NCI-H2081 (cell line): ENCODE measurements at places on chromosomes 1 and 21.

DNA sequence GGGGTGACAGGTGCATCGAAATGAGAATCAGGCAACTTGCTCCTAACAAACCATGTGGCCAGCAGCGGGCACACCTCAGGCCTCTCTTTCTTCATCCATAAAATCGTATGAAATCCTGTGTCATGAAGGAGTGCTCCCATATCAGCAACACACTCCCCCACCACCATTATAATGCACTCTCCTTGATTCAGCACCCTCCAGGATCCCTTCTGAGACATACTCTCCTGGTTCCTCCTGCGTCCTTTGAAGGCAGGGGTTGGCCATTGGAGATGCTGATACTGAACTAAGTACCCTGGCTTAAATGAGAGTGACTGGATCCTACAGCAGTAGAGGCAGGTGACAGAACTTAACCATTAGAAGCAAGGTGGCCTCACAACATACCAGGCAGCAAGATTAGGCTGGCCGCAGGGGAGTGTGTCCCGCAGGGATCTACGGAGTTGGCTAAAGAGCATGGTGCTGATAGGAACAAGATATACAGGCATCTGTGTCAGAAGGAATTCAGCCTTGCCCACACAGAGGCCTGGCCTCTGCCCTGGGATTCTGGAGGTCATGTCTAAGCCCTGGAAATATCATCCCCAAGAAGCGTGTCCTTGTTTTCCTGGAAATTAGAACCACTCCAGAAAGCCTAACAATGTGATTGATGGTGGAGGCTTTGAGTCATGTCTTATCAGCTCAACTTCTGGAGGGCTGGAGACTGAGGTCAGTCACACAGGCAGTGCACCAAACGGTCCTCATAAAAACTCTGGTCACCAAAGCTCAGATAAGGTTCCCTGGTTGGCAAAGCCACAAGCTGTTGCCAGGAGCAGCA, 16.8 kb downstream of the S100A7A start:
- DNase-seq: no peak

- no peak for DNase-seq
Observed at GRCh38 chr1:165512816-165513215, 31.0 kb upstream of the LRRC52 start.

GRCh38 chr1:99675292-99675691, 29.4 kb downstream of the PALMD start:
- no peak for DNase-seq

GRCh38 chr1:77668924-77669449, 13.5 kb downstream of the ZZZ3 start:
- no peak for DNase-seq

- peak; percentile 94 for DNase-seq
Observed at GRCh38 chr1:50348449-50349241, 74.6 kb downstream of the DMRTA2 start.

GRCh38 chr1:207941665-207942064, 30.7 kb upstream of the CD34 start:
- DNase-seq: peak; percentile 17

GRCh38 chr1:72635719-72636118, 353.4 kb upstream of the NEGR1 start:
- peak; percentile 58 for DNase-seq

- DNase-seq: no peak
Observed at GRCh38 chr21:45994759-45995685, 13.5 kb downstream of the COL6A1 start.

GRCh38 chr1:85850238-85850637, 142.0 kb upstream of the ZNHIT6 start:
- DNase-seq: peak; percentile 2

GRCh38 chr1:24899581-24900485, 30.2 kb downstream of the RUNX3 start:
- no peak for DNase-seq

- no peak for DNase-seq
Observed at GRCh38 chr1:244314921-244315559, 136.7 kb downstream of the ADSS2 start.

- no peak for DNase-seq
Observed at GRCh38 chr1:1110561-1110971, 5.3 kb downstream of the C1orf159 start.

- DNase-seq: no peak
Observed at GRCh38 chr1:19664453-19665185, at the start of gene HTR6. Gene HTR6, plus strand, starts transcription at chr1:19664875. Its CDS starts 879 bp downstream, at chr1:19665754.

- no peak for DNase-seq
Observed at GRCh38 chr1:29145739-29146437, 22.2 kb upstream of the TMEM200B start.

DNA sequence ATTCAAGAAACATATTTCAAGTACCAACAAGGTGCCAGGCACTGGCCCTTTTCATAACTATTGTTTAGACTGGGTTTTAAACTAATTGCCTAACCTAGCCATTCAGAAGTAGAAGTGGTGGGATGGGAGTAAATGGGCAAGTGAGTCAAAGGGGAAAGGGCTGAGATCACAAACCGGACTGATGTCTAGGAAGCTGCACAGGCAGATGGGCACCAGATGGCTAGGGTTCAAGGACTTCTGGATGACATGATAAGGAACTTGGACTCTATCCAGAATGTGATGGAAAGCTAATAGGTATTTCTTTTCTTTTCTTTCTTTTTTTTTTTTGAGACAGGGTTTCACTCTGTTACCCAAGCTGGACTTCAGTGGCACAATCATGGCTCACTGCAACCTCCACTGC, 46.6 kb downstream of the LYST start:
- no peak for DNase-seq

DNA sequence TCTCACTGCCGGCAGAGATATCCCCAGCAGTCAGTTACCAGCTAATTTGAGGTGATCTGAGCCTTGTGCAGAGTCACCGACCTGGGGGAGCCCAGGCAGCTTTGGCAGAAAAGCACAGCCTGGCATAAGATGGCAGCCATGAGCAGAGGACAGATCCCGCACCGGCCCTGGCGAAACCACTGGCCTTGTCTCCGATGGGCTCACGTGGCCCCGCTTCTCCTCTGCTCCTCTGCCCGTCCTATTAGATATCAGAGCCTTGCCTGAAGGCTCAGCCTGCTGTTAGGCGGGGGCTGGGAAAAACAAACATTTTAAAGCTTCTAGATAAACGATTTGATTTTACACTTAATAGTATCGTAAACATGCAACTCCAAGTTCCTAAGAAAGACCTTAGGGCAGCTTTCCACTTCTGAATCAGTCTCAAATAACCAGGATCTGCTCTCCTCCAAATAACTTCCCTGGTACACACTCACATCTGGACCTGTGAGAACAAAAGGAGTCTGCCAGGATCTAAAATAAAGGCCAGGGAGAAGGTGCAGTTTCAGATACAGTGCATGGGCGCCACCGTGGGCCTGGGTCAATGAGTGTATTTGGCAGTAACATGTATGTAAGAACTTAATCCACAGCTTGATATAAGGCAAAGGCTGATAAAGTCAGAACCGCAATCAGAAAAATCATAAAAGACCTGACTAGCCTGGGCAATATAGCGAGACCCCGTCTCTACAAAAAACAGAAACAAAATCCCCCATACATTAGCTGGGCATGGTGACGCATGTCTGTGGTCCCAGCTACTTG, 10.0 kb downstream of the EDARADD start:
- no peak for DNase-seq

GRCh38 chr1:9761855-9762254, 61.9 kb downstream of the CLSTN1 start:
- DNase-seq: no peak

DNA sequence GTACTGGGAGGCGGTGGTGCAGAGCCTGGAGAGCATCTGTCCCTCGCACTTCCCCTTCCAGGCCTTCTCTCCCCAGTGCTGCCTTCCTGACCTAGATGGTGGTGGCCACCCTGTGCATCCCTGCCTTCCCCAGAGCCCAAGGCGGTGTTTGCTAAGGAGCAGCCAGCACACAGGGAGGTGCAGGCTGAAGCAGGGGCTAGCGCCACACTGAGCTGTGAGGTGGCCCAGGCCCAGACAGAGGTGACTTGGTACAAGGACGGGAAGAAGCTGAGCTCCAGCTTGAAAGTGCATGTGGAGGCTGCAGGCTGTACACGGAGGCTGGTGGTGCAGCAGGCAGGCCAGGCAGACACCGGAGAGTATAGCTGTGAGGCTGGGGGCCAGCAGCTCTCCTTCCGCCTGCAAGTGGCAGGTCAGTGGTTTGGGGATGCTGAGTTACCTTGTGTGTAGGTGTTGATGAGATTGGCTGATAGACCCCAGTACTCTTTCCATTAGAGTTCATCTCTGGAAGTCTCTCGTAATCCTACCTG, 51.6 kb downstream of the OBSCN start:
- no peak for DNase-seq

- DNase-seq: no peak
Observed at GRCh38 chr1:59040486-59040885, 256.4 kb upstream of the FGGY start.

DNA sequence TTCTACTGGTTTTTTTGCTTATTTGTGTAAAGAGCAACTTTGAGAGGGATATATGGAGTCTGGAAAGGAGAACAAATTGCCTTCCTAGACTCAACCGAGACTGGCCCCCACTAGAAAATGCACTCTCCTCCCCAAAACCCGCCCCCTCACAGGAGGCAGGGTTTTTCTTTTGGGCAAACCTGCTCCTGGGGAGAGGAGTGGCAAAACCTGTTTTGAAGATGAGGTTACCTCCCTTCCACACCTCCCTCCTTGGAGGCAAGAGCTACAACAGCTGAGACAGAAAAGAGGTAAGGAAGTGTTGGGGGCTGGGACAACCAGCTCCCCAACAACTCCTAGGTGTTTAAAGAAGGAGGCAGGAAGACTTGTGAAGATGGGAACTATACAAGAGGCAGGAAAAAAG, at the start of gene BNIPL:
Gene BNIPL, plus strand, starts transcription at position 231 of the 400 bp plus-strand sequence. Its CDS starts 140 bp downstream, at position 371.
- DNase-seq: no peak

GRCh38 chr1:204241050-204241449, 27.3 kb upstream of the GOLT1A start:
- DNase-seq: no peak

DNA sequence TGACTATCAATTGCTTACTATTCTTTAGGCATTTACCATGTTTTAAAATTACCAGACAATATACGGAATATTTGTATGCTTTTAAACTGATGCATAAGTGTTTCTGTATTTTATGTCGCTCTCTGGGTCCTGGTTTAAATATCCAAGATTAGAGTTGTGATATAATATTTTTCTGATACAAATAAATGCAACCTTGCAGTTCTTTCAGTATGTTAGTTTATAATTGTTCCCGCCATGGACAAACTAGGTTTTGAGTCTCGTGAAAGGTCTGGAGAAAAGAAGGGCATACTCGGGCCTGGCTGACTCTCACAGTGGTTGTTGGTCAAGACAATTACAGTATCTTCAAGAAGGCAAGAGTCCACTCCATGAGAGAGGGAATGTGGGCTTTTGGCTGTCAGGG, 72.6 kb upstream of the AJAP1 start:
- no peak for DNase-seq

DNA sequence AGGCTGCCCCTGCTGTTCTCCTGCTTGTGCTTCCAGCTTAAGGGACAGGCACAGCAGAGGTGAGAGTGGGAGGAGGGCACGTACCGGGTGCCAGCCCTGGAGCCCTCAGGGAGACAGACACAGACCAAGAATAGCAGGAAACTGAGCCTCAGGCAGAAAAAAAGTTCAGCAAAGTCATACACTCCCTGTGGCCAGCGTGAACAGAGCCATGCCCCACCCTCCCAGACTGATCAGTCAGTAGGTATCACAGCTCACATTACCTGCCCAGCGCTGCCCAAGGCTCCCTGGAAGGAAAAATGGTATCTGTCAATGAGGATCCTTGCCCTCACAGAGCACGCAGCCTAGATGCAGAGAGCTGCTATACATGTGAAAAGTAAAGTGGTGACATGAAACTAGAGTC, 1.3 kb downstream of the UBL4B start:
- no peak for DNase-seq

DNA sequence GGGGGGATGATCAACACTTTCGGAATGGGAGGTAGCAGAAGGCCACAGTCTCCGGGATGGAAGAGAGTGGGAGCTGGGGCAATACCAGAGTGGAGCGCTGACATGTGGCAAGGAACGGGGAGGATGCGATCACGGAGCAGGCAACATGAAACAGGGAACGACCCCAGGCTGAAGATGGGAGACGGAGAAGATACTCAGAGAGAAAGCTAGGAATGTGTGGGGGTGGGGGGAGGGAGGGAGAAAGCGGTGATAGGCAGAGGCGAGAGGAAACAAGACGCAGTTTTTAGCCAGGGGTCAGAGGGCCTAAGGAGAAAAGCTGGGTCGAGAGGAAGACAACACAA, 577 bp downstream of the RAB3GAP2 start:
- DNase-seq: peak; percentile 33

- no peak for DNase-seq
Observed at GRCh38 chr1:78121710-78122109, 75.9 kb downstream of the GIPC2 start.

DNA sequence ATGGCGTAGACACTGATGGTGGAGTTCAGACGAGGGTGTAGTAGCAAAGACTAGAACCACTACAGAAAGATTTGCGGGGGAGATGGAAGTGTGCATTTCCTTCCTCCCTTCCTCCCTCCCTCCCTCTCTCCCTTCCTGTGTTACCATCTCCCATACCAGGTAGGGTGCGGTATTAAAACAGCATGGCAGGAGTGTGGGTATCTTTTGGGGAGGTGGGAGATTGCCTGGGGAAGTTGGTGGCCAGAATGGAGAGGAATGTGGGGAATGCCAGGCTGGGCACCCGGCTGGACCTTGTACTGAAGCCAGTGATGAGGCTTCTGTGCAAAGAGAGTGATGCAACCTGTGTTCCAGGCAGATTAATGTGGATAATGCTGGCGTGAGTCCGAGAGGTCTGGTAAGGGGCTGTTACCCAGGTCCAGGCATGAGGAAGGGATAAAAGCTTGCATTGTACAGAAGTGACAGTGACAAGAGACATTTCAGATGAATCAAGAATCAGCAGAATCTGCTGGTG, 30.3 kb upstream of the PPP2R5A start:
- DNase-seq: no peak

DNA sequence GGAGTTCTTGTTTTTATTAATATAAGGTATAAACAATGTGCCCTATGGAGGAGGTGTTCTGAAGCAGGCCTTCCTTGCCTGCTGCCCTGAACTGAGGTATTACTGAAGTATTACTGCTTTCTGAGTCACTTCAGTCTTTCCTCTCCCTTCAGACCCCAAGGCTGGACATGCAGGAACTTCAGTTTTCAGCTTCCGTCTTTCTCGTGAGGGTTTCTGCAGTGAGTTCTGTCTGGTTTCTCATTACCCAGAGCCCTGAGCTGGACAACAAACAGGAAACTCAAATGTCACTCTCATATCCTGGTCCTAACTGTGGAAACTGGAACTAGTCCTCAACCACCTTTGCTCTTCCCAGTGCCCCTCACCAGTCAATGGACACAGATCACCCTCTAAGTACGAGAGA, 46.8 kb downstream of the ELAVL4 start:
- DNase-seq: no peak

GRCh38 chr1:200029822-200030152, 2.3 kb downstream of the NR5A2 start:
- DNase-seq: peak; percentile 49

DNA sequence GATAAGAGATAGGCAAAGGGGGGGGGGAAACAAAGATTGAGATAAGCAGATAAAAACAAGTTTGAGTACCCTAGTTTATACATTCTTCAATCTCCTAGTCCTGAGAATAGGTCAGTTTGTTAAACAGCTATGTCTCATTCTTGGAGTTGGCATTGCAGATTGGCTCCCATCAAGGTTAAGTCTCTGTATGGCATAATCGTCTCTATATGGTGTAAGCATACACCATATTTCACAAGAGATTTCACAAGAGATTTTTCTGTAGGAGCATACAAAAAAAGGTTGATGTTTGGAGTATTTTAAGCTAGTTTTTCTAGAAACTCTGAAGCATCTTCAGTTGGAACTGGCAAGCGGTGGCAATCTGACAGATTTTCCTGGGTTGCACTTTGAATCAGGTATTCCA, 35.8 kb downstream of the NCAM2 start:
- DNase-seq: no peak
